ENCODE measurements at places on chromosomes 2 and 18. TPM values are rescaled to one million over a fixed set of nuclear protein-coding genes. Genes with fewer than 3 reads are reported as not detected.

The ZBTB7C gene
- 0.17 TPM for total RNA-seq

The CRYBA2 gene
- not detected for total RNA-seq

The TUBA4B gene
- total RNA-seq: 0.28 TPM

The CD302 gene
- total RNA-seq: 2.1 TPM

The TRAF3IP1 gene
- 13.7 TPM for total RNA-seq

The REG1B gene
- not detected for total RNA-seq

The CFAP65 gene
- 0.48 TPM for total RNA-seq

The SCG2 gene
- 0.98 TPM for total RNA-seq

The TTC27 gene
- 26.1 TPM for total RNA-seq

The SPATA3 gene
- not detected for total RNA-seq

The SERPINB10 gene
- not detected for total RNA-seq

The GAL3ST2 gene
- total RNA-seq: 0.42 TPM

The ZAP70 gene
- 0.27 TPM for total RNA-seq

The FAM161A gene
- 6.9 TPM for total RNA-seq

The IL18RAP gene
- not detected for total RNA-seq

The C2orf66 gene
- total RNA-seq: 0.14 TPM

The HOXD12 gene
- not detected for total RNA-seq

The ALPP gene
- total RNA-seq: 5.2 TPM

The VSNL1 gene
- not detected for total RNA-seq
